ENCODE measurements at places on chromosomes 7 and 10.

GRCh38 chr7:131905471-131905973 is 349.1 kb upstream of the PODXL start:
- DNase-seq: no peak

DNA sequence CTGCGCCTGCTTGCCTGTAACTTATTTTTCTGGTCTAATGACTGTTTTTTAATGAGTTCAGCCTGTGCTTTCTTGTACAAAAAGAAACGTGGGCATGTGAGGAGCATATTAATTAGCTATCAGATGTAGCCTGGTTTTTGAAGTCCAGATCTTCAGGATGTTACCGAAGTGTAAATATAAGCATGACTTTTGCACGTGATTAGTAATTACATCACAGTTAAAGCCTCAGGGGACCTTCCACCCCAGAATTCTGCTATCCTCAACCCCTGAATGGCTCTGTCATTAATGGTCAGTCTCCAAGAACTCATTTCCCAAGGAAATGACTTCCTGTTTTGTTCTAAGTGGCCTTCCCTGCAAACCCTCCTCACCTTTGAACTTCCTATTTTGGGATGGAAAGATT is 2.1 kb upstream of the PRXL2A start:
- no peak for DNase-seq

DNA sequence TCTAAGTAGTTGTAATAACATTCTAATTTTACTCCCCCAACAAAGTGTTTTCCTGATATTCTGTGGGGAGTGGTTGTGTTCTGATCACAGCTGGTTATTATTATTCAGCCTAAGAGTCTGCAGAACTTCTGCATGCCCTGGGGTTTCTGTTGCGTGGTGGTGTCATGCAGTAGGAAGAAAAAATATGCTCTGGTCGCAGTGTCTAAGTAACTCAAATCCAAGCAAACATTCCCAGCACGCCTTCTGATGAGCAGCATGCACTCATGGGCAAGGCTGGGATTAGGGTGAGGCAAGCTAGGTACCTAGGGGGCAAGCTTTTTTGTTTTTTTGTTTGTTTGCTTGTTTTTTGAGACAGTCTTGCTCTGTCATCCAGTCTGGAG is 112.8 kb upstream of the KMT2E start:
- no peak for DNase-seq

GRCh38 chr7:152556013-152556755 is 119.8 kb downstream of the XRCC2 start:
- no peak for DNase-seq

- no peak for DNase-seq
Observed at GRCh38 chr10:6027929-6028328, 34.2 kb downstream of the IL2RA start.

DNA sequence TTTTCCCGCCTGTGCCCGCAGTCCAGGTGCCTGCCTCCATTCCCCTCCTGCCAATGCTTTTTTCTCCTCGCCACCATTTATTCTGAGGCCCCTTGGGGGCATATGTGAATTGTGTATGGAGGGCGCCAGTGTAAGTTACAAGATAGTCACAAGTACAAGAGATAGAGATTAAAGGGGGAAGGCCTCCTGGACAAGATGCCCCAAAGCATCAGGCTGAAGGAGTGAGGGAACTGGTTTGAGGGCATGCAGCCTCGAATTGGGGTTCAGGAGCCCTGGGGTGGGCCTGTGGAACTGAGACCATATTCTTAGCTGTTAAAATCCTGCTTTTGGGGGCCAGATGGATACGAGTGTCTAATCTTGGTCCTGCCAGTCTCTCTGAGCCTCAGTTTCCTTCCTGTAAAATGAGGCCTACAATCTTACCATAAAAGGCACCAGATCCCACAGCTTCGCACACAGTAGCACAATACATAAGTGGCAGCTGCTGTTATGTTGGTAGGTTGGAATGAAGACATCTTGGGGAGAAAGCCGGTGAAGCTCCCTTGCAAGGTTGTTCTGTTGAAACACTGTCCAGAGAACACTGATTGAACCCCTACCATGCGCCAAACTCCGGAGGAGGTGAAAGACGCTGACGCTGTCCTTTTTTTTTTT is 545 bp upstream of the COMTD1 start:
- DNase-seq: no peak

DNA sequence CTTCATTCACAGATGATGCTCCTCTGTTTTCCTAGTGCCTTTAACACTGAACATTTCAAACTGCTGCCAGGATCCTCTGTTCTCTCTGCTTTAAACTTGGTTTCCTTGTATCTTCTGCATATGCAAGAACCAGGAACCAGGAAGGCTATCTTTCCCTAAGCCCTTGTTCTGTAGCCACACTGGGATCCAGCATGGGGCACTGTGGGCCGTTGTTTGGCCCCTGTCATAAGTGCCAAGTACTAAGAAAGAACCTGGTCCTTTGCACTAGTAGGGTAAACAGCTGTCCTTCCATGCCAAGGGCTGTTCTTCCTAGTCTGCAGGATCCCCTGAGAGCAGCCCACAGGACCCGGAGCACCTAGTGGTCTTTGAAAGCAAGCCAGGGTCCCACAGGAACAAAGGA is 49.0 kb upstream of the TRIM8 start:
- DNase-seq: no peak

- no peak for DNase-seq
Observed at GRCh38 chr10:128843972-128844371, 623.1 kb upstream of the MGMT start.

- DNase-seq: no peak
Observed at GRCh38 chr7:74356589-74357315, 67.5 kb downstream of the CLIP2 start.

DNA sequence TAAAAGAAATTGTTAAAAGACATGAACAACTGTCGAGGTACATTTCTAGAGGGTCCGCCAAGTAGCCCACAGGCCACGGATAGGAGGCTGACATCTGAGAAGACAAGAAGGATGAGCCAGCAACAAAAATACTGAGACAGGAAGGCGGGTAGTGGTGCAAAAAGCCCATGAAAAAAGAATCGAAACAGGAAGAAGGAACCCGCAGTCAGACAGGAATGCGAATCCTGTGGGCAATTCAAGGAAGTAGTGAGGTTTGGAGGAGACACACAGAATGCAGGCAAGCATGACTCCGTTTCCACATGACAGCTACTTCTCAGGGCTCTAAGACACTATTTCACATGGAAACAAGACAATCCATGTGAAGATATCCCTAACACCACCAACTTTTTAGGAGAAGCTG is 125.2 kb downstream of the DOCK4 start:
- no peak for DNase-seq

- DNase-seq: no peak
Observed at GRCh38 chr7:148148456-148148855, 442.1 kb upstream of the C7orf33 start.

DNA sequence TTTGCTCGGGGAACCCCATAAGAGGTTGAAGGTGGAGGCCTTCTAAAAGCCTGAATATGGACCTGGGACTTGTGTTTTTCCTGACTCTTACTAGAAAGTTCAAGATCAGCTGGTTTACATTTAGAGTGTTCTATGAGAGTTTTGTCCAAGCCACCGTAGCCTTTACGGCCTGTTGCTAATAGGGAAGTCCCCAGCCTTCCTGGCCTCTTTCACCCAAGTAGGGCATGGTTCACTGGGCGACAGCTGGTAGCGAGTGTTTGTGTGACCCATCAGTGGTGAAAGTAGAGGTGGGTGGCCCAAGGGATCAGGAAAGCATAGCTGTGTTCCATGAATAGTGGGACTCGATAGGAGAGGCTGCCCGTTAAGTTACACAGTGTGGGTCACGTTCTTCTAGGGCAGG is 60.1 kb downstream of the RABGEF1 start:
- DNase-seq: no peak

DNA sequence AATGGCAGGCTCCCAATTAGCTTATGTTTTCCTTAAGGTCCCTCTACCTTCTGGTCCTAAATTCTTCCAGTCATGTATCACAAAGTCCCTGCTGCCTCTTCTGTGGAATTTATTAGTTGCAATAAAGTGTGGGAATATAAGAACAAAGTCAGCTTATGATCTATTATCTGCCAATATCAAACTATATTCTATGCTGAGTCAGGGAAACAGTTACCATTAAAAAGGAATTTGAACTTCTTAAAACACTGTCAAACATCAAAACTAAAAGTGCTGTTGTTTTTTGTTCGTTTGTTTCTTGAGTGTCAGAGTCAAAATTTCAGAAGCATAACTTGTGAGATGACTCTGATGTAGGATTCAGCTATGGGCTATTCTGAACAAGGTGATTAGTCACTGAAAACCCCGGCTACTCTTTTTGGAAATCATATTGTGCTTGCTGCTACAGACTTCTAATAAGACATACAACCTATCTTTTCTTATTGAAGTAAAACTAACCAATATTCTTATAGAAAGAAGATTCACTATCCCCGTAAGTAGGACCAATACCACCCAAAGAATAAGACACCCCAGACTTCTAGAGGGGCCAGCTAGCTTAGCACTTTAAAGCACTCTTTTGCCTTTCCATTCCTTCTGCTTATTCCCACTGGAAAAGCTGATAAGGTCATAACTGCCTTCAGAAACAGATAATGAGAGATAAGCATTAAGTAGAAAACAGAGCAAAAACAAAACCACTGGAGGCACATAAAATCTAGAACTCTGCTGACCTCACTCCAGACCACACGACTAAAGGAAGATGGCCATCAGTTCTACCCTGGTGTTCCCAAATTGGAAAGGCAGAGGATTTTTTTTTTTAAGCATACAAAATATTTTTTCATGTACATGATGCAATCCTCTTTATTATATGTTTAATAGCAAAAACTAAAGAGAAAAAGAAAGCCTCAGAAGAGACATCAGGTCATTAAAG is 370.6 kb downstream of the PARD3 start:
- no peak for DNase-seq

- no peak for DNase-seq
Observed at GRCh38 chr7:34026481-34027190, 121.3 kb downstream of the BMPER start.

GRCh38 chr10:22454634-22455033 is 109.3 kb downstream of the SPAG6 start:
- no peak for DNase-seq

DNA sequence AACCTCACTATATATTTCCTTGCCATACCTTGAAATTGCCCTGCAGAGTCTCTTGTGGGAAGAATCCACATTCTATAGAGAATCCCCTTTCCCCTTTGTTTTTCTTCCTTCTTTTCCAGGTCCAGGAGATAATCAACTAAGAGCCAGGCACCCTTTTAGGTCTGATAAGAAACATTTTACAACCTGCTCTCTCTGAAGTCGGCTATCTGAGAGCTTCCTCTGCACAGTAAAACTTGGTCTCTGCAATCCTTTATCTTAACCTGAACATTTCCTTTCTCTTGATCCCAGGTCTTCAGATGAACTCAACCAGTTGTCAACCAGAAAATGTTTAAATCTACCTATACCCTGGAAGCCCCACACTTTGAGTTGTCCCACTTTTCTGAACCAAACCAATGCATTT is 19.5 kb upstream of the PTER start:
- no peak for DNase-seq

GRCh38 chr7:15515252-15515651 is 46.6 kb downstream of the AGMO start:
- DNase-seq: no peak

DNA sequence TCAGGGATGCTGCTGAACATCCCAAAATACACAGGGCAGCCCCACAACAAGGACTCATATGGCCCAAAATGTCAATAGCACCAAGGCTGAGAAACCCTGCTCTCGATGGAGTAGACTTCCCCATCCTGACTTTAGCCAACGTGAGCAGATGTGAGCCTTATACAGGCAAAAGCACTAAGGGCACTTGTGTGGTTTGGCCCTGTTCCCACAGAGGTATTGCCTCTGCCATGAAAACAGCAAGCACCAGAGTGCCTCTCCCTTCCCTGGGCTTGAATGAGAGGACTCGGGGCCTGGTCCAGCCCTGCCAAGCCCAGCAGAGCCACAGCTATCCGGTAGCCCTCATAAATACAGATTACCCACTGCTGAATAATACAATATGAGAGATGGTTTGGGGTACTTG is 47.5 kb downstream of the ACSM6 start:
- DNase-seq: no peak

DNA sequence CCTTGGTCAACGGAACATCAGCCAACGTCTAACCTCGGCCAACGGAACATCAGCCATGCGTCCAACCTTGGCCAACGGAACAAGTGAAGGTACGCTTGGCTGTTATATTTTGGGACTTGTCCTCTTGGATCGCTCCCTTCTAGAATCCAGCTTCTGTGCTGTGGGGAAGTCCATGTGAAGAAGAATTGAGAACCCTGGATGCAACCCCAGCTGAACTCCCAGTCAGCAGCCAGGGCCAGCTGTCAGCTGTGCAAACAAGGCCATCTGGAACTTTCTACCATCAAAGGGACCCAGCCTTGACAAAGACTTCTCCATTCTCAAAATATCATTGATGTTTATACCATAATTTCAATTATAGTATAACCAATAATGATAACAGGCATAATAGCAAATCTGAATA is 43.3 kb upstream of the ITGA8 start:
- DNase-seq: no peak

DNA sequence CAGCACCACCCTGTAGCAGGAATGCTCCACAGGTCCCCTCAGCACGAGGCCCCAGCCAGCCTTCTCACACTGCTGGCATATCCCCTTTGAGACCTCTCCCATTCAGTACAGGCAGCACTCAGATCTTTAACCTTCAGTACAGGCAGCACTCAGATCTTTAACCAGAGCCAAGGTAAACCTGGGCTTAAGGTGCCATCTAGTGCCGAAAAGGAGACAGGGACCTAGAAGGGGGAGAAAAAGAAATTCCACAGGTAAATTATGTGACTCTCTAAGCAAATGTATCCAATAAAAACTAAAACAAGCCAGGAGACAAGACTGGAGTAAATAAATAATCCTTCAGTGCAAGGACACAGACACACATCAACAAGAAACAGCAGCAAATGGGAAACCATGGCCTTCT is 358.6 kb downstream of the PTPRN2 start:
- no peak for DNase-seq

GRCh38 chr7:158355456-158356065 is 232.1 kb downstream of the PTPRN2 start:
- no peak for DNase-seq

GRCh38 chr10:124212702-124213101 is 119.3 kb upstream of the CHST15 start:
- no peak for DNase-seq

GRCh38 chr10:4028027-4028471 is 243.0 kb upstream of the KLF6 start:
- no peak for DNase-seq

GRCh38 chr10:5555021-5555510 is 30.3 kb downstream of the CALML3 start:
- DNase-seq: no peak

- DNase-seq: no peak
Observed at GRCh38 chr7:115230882-115231571, 309.1 kb downstream of the MDFIC start.

GRCh38 chr7:24129597-24129996 is 154.4 kb upstream of the NPY start:
- no peak for DNase-seq

DNA sequence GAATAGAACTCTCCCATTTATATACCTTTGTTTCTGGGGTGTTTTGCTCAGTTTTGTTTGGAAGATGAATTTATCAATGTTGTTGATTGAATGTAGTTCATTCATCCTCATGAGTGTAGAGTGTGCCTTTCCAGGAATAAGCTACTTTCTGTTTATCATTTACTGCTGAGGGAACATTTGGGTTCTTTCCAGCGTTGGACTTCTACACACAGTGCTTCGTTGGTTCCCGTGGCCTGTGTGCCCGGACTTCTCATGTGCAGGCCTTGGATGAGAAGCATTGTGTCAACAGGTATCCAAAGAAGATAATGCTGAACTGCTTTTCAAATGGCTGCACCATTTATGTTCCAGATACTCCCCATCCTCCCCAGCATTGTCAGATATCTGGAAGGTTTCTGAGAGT is 107.6 kb upstream of the TNS3 start:
- DNase-seq: no peak

- no peak for DNase-seq
Observed at GRCh38 chr7:39383136-39383535, 183.1 kb upstream of the YAE1 start.

Data from stimulated activated CD8-positive, alpha-beta memory T cell treated with anti-CD3 and anti-CD28 coated beads, Interleukin-2, amount 100 ng/mL, for 1 hour (primary cell).